ENCODE measurements at places on chromosomes 1 and 21.

GRCh38 chr1:101026430-101026788 is 825 bp upstream of the DPH5 start:
- DNase-seq = no peak

DNA sequence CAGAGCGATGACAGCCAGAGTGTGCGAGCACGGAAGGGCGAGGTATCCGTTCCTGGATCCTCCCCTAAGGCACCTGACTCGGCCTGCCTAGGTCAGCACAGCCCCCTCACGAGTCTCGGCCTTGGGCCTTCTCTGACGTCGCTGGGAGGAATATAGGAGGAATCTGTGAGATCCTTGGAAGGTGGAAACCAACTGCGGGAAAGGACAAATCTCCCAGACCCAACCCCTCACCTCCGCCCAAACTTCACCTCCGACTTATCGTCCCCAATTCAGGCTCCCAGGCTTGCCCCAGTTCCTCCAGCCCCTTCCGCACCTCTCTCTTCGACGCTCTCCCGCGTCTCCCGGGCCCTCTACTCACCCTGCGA is 494 bp downstream of the APH1A start:
- DNase-seq = peak; percentile 45

- peak; percentile 56 for DNase-seq
These were observed 21.0 kb upstream of the PIK3CD start for GRCh38 chr1:9630331-9631111.

- DNase-seq = no peak
These were observed 8.5 kb downstream of the MEF2D start for GRCh38 chr1:156492013-156492590.

DNA sequence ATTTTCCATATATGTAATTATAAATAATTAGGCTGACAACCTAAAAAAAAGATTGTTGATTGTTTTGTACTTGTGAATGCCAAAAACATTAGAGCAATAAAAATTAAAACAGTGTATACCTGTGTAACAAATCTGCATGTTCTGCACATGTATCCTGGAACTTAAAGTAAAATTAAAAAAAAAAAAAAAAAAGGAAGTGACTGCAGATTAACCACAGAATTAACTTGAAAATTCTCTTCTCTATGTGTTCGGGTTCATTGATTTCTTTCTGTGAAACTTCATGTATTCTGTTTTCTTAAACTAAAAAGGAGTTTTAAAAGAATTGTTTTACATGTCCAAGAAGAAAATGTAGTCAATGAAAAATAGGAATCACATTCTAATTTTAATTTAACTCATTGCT is 95.7 kb downstream of the FASLG start:
- DNase-seq = no peak

GRCh38 chr1:55400508-55400907 is 185.3 kb upstream of the USP24 start:
- DNase-seq = no peak

DNA sequence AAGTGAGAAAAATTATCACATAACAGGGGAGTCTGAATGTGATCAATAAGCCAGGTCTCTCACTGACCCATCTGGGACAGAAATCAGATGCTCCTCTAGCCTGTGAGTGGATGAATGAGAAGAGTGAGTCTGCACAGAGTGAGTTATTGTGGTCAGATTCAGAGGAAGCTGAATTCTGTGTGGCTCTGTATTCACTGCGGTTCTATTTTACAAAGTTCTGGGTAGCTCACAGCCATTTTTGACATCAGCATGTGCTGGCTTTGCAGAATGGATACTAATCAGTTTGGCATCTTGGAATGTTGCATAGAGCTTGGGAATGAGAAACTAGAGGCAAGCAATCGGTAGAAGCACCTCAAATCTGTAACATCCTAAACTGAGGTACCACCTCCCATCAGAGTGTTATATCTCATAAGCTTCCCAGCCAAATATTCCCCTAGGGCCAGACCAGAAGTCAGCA is 3.8 kb downstream of the COLGALT2 start:
- no peak for DNase-seq

GRCh38 chr1:31064111-31064717 is 1.3 kb downstream of the PUM1 start:
- no peak for DNase-seq

DNA sequence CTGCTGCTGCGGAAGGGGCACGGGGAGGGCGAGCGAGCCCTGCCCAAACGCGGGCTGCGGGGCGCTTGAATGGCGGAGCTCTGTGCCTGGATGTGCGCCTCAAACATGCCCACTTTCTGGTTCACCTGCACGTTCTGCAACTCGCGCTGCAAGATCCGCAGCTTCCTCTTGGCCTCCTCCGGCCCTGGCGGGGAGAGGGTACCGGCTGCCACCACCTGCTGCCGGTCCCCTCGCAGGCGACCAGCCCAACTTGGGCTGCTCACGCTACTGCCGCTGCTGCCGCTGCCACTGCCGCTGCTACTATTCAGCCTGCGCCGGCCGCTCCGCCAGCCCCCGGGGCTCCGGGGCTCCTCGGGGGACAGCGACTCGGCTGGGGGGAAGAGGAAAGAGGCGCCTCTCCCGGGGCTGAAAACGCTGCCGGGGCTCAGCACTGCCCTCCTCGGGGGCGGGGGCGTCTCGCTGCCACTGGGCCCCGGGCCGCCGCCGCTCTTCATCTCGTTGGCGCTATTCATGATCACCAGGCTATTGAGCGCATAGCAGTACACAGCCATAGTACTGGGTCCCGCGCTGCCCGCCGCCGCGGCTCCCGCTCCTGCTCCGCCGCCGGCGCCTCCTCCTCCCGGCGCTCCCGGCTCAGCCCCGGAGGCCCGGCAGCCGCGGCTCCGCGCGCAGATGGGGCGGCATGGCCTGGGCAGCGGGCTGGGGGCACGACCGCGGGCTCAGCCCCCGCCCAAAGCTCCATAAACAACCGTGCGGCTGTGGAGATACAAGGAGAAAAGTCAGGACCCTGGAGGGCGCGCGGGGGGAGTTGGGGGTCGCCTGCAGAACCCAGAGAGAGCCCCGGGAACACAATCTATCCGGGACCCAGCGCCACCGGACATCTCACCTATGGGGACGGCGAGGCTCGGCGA is 1.9 kb downstream of the ITPKB start:
- DNase-seq = peak; percentile 70

GRCh38 chr1:23759277-23759676 is 16.0 kb downstream of the ELOA start:
- no peak for DNase-seq

DNA sequence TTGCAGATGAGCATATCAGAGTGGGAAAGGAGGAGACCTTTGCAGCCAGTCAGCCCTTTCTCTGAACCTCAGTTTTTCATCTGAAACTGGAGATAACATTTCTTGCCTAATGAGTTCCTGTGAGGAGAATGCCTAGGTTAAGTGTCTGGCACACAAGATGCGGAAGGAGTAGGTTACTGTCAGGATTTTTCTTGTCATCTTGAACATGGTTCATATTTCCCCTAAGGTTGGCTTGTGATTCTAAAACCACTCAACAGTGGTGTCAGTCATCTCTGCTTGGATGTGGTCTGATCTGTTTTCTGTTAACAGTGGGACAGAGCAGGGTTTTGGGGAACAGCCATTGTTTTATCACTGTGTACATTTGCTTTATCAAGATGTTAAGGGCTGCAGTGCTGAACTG is 70.6 kb downstream of the TGFB2 start:
- DNase-seq = no peak

DNA sequence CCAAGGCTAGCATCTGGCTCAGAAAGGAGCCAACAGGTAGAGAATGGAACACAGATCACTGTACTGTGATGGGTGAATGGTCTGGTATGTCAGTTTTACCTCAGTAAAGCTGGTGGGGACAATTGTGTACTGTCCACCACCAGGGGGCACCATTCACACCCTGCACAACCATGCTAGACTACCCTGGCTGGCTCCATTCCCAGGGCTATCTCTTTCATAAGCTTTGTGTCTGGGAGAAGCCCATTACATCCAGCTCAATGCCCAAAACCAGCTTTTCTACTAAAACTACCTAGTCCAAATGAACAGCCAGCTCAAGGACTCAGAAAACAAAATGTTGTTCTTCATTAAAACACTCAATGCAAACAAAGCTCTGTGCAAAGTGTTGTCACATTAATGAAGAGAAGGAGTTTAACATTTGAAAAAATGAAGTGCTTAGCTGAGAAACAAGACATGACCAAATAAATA is 62.0 kb upstream of the RASAL2 start:
- DNase-seq = no peak

DNA sequence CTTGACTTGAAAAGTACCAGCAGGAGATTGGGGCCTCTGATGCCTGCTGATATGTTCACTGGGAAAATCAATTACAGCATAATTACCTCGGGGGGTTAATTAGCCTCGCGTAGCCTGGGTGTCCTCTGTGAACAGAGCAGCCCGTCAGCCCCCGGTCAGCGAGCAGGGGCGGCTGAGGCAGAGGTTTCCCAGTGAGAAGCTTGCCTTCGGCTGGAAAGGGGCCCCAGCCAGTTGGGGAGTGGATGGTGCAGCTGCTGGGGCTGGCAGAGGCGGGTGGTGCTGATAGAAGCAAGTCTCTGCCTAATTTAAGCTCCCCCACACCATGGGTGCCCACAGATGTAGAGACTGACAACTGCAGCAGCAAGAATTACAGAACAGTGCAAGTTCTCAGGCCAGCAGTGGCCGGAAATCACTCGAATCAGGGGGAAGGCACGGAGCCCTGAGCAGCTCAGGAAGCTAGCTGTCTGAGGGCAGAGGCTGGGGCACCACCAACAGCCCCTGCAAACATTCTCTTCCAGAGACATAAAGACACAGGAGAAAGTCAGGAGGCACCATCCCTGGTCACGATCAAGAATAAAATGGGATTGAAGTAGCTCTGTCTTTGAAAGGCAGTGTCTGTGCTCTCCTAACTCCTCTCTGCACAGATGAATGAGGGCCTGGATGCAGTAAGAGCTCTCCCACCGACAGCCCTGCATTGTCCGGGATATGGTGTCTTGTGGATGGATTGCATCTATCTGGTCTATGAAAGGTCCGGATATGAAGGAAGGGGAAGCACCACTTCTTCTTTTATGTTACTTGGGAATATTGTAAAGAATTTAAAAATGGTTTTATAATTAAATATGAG is 166.5 kb upstream of the CD34 start:
- no peak for DNase-seq

- peak; percentile 73 for DNase-seq
These were observed 550.9 kb downstream of the SMYD3 start for GRCh38 chr1:245956225-245956624.

GRCh38 chr21:19141511-19141910 is 737.9 kb upstream of the TMPRSS15 start:
- no peak for DNase-seq

DNA sequence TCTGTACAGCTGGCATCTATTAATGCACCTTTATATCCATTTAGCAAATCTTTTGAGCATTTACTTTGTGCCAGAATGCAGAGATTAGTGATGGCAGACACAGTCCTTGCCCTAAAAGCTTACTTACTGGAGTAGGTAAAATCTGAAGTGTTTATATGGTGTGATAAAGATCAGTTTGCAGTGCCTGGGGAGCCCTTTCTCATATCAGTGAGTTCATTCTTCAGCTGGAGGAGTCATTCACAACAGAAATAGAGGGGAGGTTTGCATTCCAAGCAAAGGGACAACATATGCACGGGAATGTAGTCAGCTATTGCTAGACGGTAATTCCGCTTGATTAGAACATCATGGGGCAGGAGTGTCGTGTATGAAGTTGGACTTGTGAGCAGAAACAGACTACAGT is 8.4 kb downstream of the SLC35F3 start:
- DNase-seq = no peak

- DNase-seq = no peak
These were observed 49.2 kb downstream of the ALG14 start for GRCh38 chr1:95023399-95024043.
